Mononuclear cell (primary cell): ENCODE measurements at places on chromosomes 13 and 19. TPM values are rescaled to one million over a fixed set of nuclear protein-coding genes. Genes with fewer than 3 reads are reported as not detected.

Gene FUT1
- total RNA-seq, result not detected

Gene LILRB2
- 27.3 TPM for total RNA-seq

Gene RAB3A
- 3.8 TPM for total RNA-seq

Gene TNFSF11
- total RNA-seq, result 0.42 TPM

Gene PODNL1
- total RNA-seq, result not detected

Gene ATXN8OS
- not detected for total RNA-seq

Gene KLF2
- total RNA-seq, result 184 TPM

Gene MYBPC2
- 0.10 TPM for total RNA-seq

Gene ELANE
- 0.63 TPM for total RNA-seq

Gene CEACAM16
- total RNA-seq, result not detected

Gene CEACAM20
- not detected for total RNA-seq
